Stimulated activated CD4-positive, alpha-beta T cell treated with anti-CD3 and anti-CD28 coated beads, Interleukin-15, amount 100 ng/mL, for 48 hours (primary cell): ENCODE measurements at places on chromosomes 6 and 20.

GRCh38 chr6:2960935-2961334 is 10.4 kb downstream of the SERPINB6 start:
- no peak for DNase-seq

DNA sequence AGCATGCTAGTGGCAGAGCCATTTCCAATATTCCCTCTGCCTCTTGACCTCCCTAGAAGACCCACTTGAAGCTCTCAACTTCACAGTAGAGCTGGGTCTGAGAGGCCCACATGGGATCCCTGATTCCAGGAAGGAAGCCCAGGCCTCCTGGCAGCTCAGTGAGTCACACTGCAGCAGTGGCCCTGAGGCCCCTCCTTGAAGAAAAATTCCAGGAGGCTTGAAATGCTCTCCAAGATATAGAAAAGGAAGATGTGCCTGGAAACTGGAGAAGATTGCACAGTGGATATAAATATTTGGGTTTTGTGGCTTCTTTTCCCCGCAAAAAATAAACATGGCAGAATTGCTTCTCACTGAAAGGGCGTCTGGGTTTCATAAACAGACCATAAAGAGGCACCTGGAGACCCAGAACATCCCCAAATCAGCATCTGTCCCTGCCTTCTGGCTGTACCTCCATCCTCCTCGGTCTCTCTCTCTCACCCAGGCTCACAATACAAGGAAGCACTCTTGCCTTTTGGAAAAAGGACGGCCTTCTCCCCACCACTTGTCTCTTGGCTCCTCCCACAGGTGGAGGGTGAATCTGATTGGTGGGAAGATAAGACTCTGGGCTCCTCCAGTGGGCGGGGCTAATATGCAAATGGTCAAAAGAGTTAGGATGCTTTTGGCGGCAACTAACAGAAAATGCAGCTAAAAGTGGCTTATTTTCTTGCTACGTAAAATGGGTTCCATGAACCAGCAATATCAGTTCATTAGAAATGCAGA is 200.0 kb upstream of the SULF2 start:
- no peak for DNase-seq

GRCh38 chr6:37520926-37521325 is 21.2 kb upstream of the CCDC167 start:
- no peak for DNase-seq

- DNase-seq: no peak
These were observed 147.2 kb upstream of the AKAP12 start for GRCh38 chr6:151092591-151092990.

DNA sequence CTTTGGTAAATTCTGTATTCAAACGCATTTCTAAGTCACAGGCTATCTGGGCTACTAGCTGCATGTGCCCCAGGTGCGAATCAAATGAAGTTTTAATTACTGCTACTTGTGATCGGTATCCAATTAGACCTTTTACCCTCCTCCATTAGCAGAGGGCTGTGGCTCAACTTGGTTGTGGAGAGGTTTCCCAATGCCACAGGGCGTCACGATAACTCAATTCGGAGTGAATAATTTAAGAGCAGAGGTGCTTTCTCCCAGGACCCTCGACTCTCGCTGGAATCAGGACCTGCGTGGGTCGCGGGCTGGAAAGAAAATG is 640 bp downstream of the SAYSD1 start:
- no peak for DNase-seq

DNA sequence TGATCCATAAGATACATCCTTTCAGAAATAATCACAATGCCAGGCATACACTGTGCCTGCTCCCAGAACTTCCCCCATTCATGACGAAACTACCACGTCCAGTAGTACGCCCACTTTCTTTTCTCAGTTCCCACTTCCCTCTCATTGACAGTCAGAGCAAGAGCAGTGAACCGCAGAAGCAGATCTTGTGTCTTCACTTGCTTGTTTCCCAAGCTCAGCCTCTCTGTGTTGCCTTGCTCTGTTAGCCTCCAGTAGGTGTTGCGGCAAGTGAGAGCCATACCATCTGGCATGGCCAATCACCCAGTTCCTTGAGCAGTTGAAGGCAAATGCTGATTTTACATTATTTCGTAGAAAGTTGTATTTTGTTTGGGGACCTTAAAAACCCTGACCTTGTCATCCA is 11.7 kb downstream of the UST start:
- no peak for DNase-seq

- DNase-seq: no peak
These were observed 42.3 kb upstream of the FRMD1 start for GRCh38 chr6:168121303-168121665.

GRCh38 chr20:3242172-3242692 is 3.2 kb upstream of the SLC4A11 start:
- no peak for DNase-seq

- DNase-seq: no peak
These were observed 120.4 kb downstream of the ARMC2 start for GRCh38 chr6:108968325-108969316.

- DNase-seq: no peak
These were observed 13.2 kb upstream of the EXOC2 start for GRCh38 chr6:706146-706545.

- no peak for DNase-seq
These were observed 10.4 kb downstream of the CD83 start for GRCh38 chr6:14128012-14128411.

DNA sequence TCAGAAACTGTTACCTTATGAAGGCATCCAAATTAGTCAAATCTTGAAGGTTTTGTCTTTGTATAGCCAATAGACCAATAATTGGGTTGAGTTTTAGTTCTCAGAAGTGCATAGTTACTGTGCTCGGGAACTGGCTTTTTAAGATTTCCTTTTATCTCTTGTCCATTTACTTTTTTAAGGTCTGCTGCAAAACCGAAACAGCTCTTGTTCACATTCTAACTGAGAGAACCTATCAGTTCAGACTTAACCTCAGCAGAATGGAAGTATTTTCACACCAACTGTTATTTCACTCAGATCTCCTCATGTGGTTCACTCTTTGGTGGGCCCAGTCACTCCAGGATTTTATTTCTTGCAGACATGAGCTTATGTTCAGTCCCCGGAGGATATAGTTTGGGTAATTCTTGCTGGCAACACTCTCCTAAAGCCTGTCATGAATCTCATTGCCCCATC is 55.5 kb downstream of the TPBG start:
- DNase-seq: no peak
